ENCODE measurements at places on chromosomes 13 and 19.

- DNase-seq = no peak
Measured at GRCh38 chr13:65435590-65435989, 1794.5 kb downstream of the PCDH9 start.

DNA sequence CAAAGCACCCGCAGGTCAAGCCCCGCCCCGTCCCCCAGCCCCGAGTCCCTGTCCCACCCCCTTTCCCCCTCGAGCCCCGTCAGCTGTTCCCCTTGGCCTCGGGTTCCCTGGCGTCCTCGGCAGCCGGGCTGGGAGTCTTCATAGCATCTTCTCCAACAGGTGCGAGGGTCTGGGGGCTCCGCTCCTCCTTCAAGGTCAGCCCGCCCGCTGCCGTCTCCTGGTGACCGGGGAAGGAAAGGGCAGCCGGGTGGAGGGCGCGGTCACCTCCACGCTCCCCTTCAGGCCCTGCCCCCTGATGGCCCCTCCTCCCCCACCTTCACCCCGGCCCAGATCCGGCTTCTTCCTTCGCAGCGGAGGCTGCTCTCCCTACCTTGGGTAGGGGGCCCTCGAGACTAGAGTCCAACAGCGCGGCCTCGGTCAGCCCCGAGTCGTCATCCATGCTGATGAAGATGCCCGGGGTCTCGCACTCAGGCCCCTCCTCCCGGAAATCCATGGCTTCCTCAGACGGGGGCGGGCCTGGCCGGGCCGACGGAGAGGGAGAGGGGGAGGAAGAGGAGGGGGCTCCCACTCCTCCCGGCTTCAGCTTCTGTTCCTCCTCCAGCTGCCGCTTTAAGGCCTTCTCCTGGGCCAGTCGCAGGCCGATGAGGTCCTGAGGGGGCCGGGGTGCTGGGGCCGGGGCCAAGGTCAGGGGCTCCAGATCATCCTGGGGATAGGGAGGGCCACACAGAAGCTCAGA, 541 bp upstream of the RSPH6A start:
- no peak for DNase-seq

DNA sequence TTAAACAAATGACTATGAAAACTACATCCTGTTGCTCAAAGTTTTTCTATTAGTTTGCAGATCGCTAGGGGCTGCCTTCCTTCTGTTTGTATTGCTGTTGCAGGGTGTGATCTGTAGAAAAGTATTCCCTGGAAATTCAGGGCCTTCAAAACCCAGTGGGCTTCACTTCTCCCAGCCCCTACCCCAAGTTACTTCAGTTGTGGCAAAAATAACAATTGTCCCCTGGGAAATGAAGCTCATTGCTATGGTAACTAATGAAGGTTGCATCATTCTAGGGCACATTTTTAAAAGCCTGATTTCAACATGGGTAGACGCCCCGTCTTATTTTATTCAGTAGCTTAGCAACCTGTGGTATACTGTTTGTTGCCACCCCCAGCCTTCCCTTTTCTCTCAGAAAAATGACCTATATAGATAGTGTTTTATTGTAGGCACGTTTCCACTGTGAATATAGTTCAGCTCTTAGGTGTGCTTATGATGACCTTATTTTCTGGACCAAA, 60.9 kb downstream of the WDFY2 start:
- peak; percentile 93 for DNase-seq

DNA sequence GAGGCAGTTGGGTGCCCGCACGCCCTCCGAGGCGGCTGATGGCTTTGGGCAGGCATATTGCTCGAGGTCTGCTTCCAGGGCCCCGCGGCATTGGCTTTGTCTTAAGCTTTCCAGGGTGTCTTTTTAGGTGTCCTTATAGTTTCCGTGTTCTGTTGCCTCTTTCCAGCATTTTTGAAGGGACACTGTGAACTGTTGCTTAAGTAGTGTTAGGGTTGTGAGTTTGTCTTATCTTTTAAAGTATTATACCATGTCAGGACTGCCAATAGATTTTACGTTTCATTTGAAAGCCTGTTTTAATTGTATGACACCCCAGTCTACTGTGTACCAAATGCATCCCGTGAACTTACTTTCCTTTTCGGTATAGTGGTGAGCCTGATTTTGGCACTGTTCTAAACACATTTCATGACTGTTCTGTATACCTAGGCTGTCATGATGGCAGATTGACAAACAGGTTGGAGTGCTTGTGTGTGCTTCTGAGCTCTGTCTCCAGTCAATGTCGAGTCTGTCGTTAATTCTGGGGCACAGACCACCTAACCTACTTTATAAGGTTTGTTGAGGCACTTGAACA, 656 bp downstream of the PCCA start:
- DNase-seq = no peak

- no peak for DNase-seq
Measured at GRCh38 chr13:114258589-114258988, 22.8 kb upstream of the UPF3A start.

DNA sequence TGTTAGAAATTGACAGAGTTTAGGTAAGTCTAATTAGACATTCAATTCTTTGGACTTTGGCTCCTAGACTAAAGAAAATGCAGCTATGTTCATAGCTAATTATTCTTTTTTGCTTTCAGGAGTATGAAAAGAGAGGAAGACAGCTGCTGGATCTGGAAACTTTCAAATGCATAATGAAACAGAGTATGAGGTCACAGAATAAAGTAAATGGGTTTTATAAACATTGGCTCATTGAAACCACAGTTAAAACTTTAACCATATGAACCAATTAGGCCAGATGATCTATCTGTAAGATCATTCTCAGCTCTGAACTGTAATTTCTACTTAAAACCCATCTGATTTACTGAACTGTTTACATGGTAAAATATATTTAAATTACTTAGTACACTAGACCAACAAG, 82.7 kb downstream of the TEX26 start:
- no peak for DNase-seq

GRCh38 chr13:108266321-108266990, 3.1 kb upstream of the TNFSF13B start:
- no peak for DNase-seq

GRCh38 chr13:63741029-63741813, 2325.6 kb upstream of the PCDH20 start:
- no peak for DNase-seq

DNA sequence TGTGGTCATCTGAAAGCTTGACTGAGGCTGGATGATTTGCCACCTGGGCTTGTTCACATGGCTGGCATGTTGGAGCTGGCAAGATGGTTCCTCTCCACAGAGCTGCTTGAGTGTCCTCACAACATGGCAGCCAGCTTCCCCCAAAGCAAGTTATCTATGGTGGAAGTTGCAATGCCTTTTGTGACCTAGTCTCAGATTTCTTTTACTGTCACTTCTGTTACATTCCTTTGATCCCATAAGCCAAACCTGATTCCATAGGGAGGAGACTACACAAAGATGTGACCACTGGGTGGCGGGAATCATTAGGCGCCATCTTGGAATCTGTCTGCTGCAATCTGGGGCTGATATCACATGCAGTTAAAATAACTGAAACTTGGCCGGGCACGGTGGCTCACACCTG, 17.5 kb upstream of the LMTK3 start:
- no peak for DNase-seq

DNA sequence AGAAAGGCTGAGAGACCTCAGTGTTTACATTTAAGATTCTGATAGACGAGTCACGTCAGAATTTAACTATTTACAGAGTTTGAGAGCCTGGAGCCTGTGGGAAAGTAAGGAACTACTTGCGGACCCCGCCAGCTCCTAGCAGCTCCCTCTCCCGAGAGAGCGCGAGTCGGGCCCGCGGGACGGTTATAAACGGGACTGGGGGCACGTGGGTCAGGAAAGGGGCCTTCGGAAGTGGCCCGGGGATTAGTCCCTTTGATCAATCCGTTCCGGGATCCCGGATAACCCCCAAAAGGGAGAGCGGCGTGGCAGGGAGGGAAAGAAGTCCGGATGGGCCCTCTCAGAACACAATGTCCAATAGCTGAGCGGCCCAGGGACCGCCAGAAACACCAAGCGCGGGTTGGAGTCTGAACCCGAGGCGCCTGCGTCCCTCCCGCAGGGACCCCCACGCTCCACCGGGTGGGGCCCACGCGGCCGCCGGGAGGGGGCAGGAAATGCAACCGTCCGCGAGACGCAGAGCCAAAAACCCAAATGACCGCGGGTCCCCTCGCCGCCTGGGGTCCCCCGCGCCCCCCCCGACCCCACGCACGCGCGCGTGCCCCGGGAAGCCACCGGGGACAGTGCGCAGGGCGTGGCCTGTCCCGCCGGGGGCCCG, 3.6 kb downstream of the ZIC5 start:
- no peak for DNase-seq

- no peak for DNase-seq
Measured at GRCh38 chr13:21594715-21595545, 9.0 kb downstream of the MICU2 start.

DNA sequence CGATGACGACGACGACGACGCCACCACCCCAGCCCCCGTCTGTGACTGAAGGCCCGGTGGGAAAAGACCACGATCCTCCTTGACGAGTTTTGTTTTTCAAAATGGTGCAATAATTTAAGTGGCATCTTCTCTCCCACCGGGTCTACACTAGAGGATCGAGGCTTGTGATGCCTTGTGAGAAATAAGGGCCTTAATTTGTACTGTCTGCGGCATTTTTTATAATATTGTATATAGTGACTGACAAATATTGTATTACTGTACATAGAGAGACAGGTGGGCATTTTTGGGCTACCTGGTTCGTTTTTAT, 2.5 kb downstream of the KLF2 start:
- no peak for DNase-seq

GRCh38 chr13:111857336-111857735, 209.6 kb upstream of the SOX1 start:
- DNase-seq = no peak

DNA sequence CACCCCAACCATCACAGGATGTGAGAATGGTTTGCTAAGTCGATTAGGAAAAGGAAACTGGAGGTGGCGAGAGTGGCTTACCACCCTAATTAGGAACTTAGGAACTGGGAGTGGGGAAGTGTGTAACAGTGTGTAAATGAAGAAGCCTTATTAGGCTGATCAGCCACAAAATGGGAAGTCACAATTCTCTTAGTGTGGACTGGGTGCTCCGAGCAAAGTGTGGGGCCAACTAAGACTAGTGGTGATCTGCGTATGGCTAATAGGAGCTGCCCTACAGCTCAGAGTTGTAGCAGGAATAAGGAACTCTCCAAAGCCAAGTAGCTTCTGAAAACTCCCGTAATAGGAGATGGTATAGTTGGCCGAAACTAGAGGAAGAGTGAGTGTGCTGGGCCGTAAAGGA, 7.6 kb downstream of the SIGLEC11 start:
- DNase-seq = no peak

- no peak for DNase-seq
Measured at GRCh38 chr13:103788061-103788652, 721.9 kb upstream of the SLC10A2 start.

GRCh38 chr13:60335531-60335930, 61.5 kb upstream of the TDRD3 start:
- DNase-seq = peak; percentile 31

- no peak for DNase-seq
Measured at GRCh38 chr19:18098891-18099622, 1.5 kb downstream of the MAST3 start.

DNA sequence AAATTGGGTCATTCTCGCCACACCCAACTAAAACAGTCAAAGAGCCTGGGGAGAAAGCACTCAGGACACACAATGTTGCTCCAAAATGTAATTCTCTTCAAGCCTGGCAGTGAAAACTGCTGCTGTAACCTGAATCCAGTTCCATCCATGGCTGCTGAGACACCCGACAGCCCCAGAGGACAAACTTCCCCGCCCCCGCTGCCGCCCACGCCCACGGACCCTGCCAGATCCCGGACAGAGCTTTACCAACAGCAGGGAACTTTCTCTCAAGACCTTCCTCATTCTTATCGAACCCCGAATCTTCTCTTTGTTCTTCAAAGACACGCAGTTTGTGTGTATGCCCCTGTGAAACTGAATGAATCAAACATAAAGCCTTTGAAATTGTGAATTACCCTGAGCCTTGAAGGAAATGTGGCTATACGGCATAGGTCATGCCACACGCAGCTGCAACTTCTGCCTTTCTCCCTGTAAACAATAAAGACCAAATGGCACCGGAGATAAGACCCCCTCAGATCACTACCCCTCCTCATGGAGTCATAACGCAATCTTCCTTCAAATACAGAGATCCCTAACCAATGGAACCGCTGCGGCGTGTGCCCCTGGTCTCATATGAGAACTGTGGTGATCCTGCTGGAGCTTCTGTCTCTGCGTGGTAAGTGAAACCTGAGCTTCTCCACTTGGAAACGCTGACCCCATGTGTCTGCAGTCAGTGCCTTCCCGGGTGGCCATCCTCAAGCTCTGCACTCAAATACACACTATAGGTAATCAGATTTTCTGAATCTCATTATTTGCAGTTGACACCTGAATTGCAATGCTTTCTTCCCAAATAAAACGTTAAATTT, 4.8 kb upstream of the LAMP1 start:
- peak; percentile 3 for DNase-seq

GRCh38 chr13:71524613-71525304, 342.2 kb downstream of the DACH1 start:
- DNase-seq = peak; percentile 4

DNA sequence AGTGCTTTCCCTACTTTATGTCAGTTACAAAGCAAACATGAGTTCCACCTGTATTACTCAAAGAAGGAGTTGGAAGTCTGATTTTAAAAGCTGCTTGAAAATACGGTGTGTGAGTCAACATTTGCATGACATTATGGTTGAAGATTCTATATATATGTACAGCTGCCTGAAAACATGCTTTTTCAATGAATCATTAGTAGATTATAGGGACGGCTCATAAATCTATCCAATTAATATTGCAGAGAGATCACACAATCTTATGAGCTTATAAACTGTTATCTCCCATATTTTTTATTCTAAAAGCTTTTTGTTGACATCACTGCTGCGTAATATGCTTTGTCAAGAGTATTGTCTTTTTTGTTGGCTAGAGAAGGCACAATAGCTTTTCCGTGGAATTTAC, 873.8 kb downstream of the SLITRK6 start:
- no peak for DNase-seq

GRCh38 chr13:34364633-34365032, 546.7 kb downstream of the RFC3 start:
- no peak for DNase-seq

DNA sequence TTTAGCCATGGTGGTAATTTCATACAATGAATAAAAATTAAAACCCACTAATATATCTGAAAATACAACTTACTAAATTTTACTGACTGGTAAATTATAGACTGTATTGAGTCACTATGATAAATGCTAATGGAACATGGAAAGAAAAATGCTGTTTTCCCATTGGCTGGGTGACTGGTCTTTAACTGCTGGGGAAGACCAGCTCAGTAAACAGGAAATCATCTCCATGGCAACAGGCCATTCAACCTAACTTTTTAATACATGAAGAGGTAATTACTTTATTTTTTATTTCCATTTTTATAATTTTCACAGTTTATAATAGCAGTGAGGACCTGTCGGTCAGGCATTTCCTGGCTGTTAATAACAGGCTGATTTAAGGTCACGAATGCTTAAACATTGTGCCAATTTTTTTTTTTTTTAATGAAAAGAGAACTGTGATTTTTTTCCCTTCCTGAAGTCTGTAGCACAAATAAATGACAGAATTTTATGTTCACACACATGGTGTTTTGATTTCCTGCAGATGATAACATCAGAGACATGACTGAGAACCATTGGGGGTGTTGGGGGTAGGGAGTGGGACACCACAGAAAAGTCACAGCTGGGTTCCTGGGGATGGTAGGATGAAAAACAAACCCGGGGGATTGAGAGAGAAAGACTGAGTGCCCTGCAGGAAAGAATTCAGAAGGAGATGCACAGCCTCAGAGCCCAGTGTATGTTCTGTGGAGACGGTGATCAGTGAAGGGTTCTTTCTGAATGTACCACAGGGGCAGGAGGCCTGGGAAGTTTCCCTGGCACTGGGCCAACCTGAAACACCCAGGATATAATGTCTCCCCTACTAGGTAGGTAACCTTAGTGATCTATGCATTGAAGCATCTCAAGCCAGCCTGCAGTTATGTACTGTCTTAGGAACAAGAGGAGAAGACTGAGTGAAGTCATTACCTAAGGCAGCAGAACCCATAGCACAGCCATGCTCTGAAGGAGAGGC, 297.1 kb downstream of the COG6 start:
- DNase-seq = peak; percentile 82

All from cardiac fibroblast (primary cell).